T47D (cell line): ENCODE measurements at places on chromosomes 16 and 17.

DNA sequence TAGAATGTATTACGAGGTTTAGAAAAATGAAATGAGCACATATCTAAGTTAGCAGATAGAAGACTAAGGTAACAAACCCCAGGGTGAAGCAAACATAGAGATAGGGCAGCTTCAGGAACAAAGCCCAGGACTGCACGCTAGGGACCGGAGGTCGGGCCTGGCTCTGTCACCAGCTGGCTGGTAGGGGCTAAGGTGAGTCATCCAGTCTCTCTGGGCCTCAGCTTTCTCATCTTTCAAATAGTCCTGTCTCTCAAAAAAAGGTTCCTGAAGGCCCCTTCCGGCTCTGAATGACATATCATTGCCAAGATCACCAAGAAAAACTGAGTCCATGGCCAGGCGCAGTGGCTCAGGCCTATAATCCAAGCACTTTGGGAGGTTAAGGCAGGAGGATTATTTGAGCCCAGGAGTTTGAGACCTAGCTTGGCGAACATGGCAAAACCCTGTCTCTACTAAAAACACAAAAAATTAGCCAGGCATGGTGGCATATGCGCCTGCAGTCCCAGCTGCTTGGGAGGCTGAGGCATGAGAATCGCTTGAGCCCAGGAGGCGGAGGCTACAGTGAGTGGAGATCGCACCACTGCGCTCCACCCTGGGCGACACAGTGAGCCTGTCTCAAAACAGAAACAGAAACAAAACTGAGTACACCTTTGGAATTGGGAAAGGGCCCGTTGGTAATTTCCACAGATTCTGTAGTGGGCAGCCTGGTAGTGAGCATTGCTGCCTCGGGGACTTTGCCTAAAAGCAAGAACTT, 26.0 kb downstream of the PKD1L3 start:
- no peak for DNase-seq

- DNase-seq: peak; percentile 83
Measured at GRCh38 chr17:82051776-82052637, at the start of the genes GPS1 and RFNG. Gene GPS1, plus strand, starts transcription at chr17:82051898. Its CDS starts 34 bp downstream, at chr17:82051932. Gene RFNG, minus strand, starts transcription at chr17:82051811. Its CDS starts 45 bp downstream, at chr17:82051766.

- no peak for DNase-seq
Measured at GRCh38 chr17:80869481-80870145, 122.0 kb upstream of the CHMP6 start.

DNA sequence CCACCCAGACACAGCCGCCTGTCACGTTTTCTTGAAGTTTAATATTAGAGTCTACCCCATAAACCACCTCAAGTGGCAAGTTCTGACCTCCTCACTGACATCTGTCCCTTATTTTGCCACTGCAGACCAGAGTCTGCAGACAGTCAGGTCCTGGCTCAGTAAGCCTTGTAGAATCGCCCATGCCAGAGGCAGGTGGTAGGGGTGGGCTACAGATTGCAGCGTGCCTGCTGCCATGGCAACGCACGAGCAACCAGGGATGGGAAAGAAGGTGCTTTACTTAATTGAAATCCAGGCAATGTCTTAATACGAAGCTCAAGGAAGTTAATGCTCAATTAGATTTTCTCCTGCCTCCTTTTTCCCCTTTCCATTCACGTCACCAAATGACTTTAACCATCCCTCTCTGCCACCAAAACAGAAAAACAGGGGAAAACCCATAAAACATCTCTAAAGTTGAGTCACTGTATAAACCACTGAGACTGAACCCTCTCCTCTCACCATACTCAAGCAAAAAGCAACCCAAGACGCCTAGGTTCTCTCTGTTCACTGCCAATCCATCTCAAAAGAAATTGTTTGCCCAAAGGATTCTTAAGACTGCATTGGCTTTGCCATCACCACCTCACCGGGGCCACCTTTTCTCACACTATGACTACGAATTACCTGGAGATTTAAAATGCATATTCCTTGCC, 228.8 kb downstream of the SLC39A11 start:
- no peak for DNase-seq

DNA sequence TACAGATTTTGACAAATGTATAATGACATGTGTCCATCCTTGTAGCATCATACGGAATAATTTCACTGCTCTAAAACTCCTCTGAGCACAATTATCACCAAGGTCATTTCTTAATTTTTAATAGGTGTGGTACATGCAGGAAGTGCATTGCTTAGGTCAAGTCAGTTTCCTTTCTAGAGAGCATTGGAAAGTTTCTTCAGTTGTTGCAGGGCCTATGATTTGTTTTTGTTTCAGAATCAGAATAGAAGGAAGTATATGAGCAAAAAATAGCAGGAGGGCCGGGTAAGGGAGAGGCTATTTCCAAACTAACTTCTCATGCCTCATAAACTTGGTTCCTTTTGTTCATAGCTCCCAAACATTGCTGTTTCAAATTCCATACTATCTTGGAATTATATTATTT, 24.0 kb upstream of the SLFN5 start:
- no peak for DNase-seq

DNA sequence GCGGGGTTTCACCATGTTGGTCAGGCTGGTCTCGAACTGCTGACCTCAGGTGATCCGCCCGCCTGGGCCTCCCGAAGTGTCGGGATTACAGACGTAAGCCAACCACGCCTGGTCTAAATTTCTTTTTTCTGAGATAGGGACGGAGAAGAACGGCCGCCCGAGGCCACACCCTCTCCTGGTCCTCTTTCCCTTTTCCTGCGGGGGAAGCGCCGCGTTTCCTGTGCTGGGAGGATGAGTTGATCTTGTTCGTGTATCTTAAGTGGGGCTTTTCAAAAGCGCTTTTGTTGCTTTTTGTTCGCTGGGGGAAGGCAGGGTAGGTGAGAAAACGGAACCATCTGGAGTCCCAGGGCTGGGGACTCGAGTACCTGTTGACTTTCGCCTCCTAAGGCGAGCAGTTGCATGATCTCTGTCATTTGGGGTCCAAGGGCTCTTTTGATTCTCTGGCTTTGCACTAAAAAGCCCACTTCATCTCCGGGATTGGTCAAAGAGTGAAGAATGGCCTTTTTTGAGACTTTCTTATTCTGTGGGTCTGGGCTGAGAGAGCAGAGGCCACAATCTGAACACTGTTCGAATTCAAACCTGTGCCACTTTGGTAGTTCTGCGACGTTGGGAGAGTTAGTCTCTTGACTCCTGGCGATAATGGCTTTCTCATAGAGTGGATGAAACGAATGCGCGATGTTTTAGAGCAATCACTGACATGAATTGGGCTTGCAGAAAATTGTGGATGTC, 1.3 kb downstream of the FUS start:
- no peak for DNase-seq

DNA sequence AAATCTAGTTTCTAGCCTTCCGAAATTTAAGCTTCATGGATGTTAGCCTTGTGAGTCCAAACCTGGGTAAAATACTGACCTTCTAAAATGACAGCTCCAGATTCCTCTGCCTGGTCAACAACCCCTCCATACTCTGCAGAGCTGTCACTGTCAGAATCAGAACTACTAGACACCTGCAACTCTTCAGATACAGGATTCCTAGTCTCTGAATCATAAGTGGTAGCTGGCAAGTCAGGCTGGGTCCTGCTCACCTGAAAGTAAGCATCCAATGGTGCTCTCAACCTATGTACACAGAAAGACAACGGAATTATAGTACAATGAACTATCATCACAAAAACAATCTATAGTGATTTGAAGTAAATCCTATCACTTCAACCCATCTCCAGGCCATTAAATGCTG, 14.8 kb downstream of the RFWD3 start:
- DNase-seq: no peak

DNA sequence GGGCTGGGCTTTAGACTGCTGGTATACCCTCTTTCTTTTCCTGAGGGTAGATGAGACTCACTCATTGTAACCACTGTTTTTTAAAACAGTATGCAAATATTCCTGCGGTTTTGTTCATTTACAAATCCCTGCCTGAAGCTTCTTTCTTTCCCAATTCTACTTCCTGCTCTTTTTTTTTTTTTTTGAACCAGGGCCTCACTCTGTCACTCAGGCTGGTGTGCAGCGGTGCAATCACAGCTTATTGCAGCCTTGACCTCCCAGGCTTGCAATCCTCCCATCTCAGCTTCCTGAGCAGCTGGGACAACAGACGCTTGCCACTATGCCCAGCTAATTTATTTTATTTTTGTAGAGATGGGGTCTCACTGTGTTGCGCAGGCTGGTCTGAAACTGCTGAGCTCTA, 8.0 kb upstream of the SULT1A1 start:
- peak; percentile 33 for DNase-seq

- DNase-seq: no peak
Measured at GRCh38 chr16:56744996-56745640, 15.2 kb downstream of the NUP93 start.

GRCh38 chr16:7979448-7980132, 610.7 kb downstream of the TMEM114 start:
- DNase-seq: no peak

GRCh38 chr17:82248815-82249674, 20.2 kb downstream of the SLC16A3 start:
- DNase-seq: no peak

DNA sequence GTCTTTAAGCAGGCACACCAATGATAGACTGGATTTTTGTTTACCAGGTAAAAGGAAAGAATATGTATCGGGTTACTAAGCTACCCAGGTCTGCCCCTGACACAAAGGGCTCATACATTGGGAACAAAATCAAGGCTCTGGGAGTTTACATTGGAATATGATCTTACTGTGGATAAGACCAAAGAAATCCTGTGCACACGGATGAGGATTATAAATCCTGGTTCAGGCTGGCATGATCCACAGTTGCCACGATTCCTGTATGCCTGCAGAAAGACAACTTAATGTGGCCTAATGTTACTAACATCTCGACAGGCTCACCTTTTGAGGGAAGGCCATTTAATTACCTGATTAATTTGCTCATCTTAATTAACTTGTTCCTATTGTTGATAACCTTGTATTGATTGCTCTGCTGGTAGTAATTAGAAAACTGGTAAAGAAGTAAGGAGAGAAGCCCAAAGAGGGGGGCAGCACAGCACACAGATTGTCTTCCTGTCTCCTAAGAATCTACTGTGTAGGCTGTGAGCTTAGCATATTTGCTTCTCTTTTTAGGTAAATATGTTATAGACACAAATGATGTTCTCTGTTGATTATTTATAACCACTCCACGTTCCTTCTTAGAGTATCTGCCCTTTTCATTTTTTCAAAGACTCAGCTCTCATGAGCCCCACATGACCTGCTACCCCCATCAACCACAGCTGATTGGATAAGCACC, 51.0 kb upstream of the TOX3 start:
- DNase-seq: peak; percentile 91

DNA sequence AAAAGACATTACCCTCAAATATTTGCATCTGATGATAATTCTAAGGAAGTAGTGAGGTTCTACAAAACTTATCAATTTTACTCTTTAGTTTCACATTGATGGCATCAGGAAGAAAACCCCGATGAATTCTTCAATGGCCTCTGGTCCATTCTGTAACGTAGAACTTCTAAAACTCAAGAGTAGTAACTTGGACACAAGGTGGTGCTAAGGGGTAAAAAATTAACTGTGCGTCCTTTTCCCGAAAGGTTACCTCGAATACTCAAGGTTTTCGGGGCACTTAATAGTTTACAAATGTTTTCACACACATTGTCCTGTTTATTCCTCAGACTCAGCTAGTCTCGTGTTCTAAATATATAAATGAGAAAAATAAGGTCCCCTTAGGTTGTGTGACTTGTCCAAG, 517.3 kb upstream of the ZFHX3 start:
- DNase-seq: no peak

DNA sequence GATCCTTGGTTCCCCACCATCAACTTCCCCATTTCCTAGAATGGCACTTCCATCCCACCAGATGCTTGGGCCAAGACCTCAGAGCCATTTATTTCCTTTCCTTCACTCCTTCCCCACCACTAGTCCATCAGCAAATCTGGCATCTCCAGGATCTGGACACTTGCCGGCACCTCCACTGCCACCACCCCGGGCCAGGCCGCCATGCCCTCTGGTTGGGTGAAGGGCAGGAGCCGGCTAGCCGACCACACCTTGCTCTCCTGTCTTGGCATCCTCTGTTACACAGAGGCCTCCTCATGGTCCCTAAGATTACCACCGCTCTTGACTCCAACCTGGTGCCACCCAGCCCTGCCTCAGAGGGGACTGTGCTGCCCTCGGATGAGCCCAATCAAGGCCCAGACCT, 104.5 kb downstream of the RMI2 start:
- no peak for DNase-seq

- no peak for DNase-seq
Measured at GRCh38 chr17:81701288-81702071, 1.7 kb upstream of the MRPL12 start.

- no peak for DNase-seq
Measured at GRCh38 chr16:83737729-83738354, 69.9 kb upstream of the HSBP1 start.

DNA sequence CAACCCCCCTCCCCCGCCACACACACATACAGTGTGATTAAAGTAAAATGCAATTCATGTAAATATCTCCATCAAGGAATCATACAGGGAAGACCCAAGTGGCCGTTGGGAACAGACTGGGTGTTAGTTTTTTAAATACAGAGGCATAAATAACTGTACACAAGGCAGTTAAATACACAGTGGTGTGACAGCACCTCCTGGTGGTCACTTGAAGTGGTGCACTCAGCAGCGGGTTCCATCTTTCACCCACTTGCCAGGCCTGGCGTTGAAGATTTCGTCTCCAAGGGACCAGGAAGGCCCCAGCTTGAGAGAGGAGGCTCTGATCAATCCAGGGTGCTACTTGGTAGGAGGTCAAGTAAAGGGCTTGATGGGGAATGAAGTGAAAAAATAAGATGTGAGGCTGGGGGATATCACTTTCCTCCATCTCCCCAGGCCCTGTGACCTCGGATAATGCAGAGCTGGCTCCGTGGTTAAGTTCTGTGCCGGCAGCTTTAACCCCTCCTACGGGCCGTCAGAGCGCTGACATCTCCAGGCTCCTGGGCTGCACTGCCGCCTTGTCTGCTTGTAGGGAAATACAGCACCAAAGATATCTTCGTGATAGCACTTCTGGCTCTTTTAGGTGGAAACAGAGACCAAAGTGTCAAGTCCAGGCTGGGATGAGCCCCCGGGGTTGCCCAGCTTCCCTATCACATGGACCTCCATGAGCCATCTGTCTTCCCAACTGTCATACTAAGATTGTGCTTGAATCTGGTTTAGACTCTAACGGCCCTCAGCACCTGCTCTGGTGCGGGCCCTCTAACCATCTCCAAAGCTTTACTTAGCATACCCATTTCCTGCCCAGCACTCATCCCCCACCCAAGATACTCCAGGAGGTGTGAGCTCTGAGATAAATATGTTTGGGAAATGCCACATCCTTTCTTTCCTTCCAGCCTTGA, 20.7 kb downstream of the LGALS9 start:
- DNase-seq: peak; percentile 64

GRCh38 chr16:70701036-70701435, 15.2 kb upstream of the MTSS2 start:
- no peak for DNase-seq

- DNase-seq: peak; percentile 69
Measured at GRCh38 chr17:18258356-18259038, at the start of gene FLII. Gene FLII, minus strand, starts transcription at chr17:18258738. Its CDS starts 48 bp downstream, at chr17:18258690.

- no peak for DNase-seq
Measured at GRCh38 chr16:18932243-18932987, 6.2 kb upstream of the SMG1 start.

GRCh38 chr16:27439271-27440018, 37.5 kb downstream of the IL21R start:
- DNase-seq: no peak

GRCh38 chr16:85936816-85937215, 37.9 kb downstream of the IRF8 start:
- DNase-seq: peak; percentile 18

GRCh38 chr17:30378241-30378824, 394 bp upstream of the CPD start:
- DNase-seq: no peak
